ENCODE measurements at places on chromosomes 13 and 19.

GRCh38 chr13:47299304-47299703 is 402.5 kb upstream of the HTR2A start:
- DNase-seq, result no peak

DNA sequence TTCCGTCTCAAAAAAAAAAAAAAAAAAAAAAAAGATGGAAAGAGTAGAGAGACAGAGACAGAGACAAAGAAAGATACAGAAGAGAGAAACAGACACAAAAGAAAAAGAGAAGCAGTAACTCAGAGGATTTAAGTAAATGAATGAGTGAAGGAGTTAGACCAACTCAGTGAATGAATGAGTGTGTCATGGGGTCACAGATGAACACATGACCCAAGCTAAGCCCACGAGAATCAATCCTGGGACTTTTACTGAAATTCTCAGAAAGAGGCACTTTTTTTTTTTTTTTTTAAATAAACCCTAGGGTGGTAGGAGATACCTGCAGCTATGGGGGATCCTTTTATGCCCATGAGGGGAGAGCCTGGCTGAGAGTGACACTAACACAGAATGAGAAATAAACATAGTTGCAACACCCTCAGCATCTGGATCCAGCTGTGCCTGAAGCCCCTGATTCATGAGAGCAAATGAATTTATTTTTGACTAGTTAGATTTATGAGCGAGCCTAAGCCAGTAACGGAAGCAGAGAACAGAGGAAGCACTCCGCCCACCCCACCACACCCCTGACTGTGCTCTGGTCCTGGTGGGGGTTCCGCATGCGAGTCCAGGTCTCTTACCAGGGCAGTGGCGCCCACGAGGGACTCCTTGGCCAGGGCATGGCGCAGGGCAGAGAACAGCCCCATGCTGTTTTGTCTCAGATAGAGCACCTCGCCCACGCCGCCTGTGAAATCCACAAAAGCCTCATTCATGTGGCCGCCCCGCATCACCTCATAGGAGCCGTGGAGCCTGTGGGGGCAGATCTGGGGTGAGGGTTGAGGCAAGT is 4.6 kb downstream of the CAPN12 start:
- no peak for DNase-seq

DNA sequence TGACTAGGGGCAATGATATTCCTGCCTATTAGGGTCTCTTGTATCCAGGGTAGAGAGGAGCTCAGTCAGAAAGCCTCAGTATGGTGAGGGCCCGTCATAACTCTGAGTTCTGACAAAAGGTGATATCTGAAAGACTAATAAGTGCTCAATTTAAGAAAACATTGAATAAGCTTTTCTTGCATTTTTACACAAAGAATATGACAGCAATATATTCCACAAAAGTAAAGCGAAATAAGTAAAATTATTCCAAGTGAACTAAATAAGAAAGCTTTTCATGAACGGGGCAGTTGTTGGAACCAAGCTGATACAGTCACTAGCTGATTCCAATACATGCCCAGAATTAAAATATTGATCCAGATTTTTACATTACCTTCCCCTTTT is 40.5 kb downstream of the CEACAM1 start:
- DNase-seq, result no peak

DNA sequence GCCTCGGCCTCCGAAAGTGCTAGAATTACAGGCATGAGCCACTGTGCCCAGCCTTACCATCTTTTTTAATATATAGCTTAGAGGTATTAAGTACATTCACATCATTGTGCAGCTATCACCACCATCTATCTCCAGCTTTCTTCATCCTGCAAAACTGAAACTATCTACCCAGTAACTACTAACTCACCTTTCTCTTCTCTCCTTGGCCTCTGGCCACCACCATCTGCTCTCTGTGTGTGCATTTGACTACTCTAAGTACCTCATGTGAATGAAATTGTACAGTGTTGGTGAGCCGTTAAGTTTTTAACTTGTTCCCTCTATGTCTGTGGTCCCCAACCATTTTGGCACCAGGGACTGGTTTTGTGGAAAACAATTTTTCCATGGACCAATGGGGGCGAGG is 56.1 kb downstream of the CDK8 start:
- DNase-seq, result no peak

- DNase-seq, result no peak
These were observed 16.3 kb upstream of the DOCK6 start for GRCh38 chr19:11278670-11279069.

DNA sequence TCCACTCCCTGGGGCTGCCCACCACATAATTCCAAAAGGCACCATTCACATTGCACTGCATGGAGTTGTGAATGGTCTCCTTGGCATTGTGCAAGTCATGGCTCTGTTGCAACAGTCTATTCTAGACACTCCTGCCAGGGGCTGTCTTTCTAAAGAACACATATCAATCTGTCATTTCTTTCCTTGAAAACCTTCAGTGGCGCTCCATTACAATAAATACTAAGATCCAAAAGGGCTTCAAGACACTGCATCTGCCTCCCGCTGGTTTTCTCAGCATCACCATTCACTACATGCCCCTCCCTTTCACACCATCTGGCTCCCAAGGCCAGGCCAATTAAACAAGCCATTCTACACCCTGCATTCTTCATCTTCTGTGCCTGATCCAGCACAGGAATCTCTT is 32.2 kb upstream of the TM9SF2 start:
- DNase-seq, result no peak

DNA sequence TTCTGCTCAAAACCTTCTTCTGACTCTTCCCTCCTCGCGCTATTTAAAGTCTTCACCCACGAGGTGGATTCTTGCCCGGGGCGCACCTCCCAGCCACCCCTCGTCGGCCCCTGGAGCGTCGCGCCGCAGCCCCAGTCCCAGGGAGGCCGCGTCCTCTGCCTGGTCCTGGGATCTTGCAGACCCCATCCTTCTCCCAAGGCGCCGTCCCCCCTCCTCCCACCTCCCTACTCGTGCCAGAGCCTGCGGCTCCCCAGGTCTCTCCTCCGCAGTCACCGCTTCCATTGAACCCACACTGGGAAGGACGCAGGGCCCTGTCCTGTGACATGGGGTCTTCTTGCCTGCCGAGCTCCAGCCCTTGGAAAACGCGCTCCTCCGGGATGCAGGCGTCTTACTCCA is 486 bp downstream of the ZNF808 start:
- no peak for DNase-seq

GRCh38 chr13:66581675-66582074 is 648.5 kb downstream of the PCDH9 start:
- no peak for DNase-seq

GRCh38 chr19:54905803-54906511 is at the start of gene NCR1:
NCR1 (plus strand) TSS chr19:54906148; CDS start chr19:54906188, 40 bp downstream.
- DNase-seq, result no peak

DNA sequence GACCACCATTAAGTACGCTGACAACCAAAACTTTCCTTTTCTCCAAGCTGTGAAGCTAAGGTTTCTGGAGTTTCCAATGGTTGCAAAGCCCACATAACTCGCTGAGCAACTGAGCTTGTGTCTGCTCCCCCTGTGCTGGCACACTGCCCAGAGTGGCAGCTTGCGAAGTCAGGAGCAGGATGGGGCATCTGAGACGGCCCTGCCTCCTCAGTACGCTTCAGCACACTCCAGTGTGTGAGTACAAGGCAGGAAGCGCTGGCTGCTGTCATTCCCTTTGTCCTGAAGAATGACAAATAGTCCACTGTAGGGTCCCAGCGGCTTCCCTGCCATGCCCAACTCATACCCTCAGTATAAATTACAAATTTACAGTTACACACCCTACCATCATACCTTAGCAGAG is 51.5 kb downstream of the SKA3 start:
- no peak for DNase-seq

- DNase-seq, result no peak
These were observed 82.2 kb downstream of the TNFSF11 start for GRCh38 chr13:42656161-42656560.

DNA sequence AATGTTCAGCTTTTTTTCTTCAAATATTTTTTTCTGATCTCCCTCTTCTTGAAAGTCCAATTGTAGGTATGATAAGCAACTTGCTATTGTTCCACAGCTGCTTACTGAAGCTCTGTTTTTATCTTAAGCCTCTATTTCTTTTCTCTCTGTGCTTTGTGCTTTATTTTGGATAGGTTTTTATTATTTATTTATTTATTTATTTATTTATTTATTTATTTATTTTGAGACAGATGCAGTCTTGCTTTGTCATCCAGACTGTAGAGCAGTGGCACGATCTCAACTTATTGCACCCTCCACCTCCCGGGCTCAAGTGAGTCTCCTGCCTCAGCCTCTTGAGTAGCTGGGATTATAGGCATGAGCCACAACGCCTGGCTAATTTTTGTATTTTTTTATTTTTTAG is 199.4 kb downstream of the KLF12 start:
- no peak for DNase-seq

DNA sequence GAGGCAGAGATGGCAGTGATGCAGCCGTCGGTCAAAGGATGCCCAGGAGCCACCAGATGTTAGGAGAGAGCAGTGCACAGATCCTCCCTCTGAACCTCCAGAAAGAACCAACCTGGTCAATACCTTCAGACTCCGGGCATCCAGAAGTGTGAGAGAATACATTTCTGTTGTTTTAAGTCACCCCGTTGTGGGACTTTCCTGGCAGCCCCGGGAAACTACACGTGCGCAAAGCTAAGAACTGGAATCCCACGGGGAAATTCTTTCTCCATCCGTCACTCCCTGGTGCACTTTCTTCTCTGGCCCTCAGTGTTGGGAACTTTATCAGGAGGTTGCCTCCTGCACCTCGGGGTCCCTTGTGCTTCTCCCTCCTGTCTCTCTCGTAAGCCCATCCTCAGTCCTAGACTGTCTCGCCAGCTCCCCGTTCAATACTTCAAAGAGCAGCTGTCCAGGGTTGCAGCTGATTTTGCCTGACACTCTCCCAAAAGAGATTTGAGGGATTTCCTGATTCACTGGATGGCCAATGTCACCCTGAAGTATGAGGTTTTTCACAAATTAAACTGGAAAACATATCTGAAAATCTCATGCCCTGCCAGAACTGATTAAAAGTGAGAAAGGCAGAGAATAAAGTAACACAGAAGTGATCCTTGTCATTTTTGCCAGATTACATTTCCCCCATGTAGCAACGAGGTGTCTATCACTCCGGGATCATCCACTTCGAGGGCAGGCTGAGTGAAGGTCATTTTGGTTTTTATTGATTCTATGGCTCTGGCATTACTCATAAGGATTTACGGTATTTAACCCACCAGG is 136.8 kb downstream of the DCT start:
- no peak for DNase-seq

- no peak for DNase-seq
These were observed 686 bp downstream of the LENG8 start for GRCh38 chr19:54449701-54450069.

DNA sequence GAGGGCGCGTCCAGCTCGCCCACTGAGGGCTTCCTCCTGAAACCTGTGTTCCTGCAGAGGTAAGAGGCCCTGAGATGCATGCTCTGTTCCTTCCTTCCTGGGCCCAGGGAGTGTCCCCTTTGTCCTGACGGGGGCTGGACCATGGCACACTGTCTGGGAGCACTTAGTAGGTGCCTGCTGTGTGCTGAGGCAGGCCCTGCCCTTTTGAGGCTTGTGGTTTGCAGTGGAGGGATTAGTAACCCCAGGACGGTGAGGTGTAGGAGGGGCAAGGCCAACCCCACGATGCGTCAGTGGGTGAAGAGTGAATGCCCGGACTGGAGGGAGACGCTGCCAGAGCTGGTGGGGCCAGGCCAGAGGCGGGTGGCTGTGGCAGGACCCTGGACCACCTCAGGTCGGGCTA is 11.2 kb upstream of the F2RL3 start:
- DNase-seq, result no peak

DNA sequence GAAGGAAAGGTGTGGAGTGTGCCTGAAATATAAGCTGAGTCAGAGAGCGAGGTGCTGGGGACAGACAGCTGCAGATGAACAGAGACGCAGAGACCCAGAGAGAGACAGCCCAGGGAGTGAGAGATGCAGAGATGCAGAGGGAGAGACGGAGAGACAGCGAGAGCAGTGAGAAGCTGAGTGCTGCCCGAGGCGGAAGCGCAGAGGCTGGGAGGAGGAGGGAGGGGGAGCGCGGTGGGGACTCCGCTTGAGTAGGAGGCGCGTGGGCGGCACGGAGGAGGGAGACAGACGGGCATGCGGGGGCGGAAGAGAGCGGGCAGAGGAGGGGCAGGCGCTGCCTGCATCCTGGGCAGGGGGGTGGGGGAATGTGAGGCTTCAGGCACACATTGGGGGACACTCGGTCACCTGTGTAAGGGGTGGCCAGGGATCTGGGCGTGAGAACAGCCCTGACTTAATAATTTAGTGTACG is 25.7 kb downstream of the SLC8A2 start:
- no peak for DNase-seq

- DNase-seq, result no peak
These were observed 248.8 kb upstream of the KLHL1 start for GRCh38 chr13:70357031-70357430.

DNA sequence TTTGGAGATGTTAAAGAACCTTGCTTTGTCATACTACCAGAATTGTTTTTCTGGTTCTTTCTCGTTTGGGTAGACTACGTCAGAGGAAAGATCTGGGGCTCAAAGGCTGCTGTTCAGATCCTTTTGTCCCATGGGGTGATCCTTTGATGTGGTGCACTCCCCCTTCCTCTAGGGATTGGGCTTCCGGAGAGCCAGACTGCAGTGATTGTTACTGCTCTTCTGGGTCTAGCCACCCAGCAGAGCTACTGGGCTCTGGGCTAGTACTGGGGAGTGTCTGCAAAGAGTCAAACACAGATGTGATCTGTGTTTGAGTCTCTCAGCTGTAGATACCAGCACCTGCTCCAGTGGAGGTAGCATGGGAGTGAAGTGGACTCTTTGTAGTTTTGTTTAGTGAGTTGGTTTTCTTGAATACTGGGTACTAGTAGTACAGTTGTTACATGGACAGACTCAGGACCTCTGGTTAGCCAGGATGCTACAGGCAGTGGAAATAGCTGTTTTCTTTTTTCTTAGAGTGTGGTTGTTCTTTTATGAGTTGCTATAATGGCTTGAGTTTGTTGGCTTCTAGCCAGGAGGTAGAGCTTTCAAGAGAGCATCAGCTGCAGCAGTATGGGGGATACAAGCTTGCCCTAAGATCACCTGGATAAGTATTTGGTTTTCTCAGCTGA is 34.4 kb downstream of the DNAJC15 start:
- DNase-seq, result no peak

DNA sequence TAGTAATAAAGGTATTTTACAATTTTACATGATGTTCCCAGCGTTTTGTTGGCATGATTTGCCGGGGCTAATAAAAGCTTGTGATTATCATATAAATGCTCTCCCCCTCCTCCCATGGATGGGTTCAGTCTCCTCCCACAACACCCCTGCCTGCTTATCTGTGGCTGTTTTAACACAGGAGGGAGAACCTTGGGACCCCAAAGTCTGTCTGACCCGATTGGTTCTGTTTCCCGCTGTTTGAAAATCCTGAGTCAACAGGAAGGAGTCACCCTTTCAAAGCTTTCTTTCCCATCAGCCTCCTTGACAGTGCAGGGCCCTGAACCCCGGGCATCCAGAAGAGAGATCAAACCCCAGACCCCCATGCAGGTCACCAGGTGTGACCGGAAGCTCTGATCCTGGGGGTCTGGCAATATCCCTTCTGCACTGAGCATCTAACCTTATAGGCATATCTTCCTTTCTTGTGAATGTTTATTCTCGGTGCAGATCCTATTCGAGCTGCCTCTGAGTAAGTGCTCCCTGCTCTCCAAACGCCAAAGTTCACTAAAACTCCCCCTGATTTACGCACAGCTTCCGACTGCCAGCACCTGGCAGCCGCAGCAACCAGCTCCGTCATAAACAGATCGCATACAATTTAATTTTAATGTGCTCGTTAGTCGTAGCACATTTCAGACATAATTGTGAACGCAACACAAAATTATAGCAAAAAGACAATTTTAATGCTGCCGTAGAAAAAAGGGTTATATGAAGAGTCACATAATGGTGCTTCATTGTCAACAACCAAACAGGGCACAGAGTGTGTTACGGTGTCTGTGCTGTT is 74.8 kb downstream of the TSHZ3 start:
- no peak for DNase-seq
